ENCODE measurements at places on chromosomes 1 and 21.
A peak's percentile ranks its signal among the peaks of the same experiment; 100 is the strongest.

- no peak for DNase-seq
Observed at GRCh38 chr1:59359325-59359724, 62.4 kb downstream of the FGGY start.

- no peak for DNase-seq
Observed at GRCh38 chr1:216222288-216222687, 201.0 kb downstream of the USH2A start.

DNA sequence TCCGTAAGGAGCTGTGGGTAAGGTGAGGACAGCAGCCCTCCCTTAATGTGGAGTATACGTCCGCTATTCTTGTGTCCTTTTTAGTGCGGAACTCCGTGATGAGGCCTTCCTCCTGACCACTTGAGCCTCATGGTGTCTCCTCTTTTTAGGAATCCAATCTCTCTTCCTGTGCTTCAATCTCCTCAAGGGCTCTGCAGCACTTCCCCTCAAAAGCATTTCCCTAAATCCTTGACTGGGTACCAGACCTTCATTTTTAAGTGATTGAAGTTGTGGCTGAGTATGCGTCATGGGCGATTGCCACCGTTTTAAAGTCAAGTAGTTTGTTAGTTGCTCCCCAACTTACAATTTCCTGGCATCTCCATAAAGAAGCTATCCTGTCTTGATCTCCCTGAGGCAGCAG lies 62.8 kb downstream of the SAMSN1 start:
- DNase-seq: peak; percentile 19

- no peak for DNase-seq
Observed at GRCh38 chr1:197341626-197342025, 73.6 kb downstream of the CRB1 start.

DNA sequence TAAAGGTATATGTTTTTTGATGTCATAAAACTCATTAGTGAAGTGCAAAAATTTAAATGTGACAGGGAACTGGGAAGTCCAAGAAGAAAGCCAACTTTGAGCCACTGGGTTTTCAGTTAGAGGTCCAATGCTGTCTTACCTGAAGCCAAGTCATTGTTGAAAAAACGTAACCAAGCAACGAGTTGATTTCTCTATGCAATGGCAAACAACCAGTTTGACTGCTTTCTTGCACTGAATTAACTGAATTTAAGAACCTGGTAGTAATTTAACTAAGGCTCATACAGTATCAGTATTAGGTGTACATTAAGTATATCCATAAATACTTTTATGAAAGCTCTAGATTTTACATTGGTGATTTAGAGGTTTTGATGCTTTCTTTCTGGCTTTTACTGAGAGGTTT lies 20.2 kb upstream of the S1PR1 start:
- no peak for DNase-seq

DNA sequence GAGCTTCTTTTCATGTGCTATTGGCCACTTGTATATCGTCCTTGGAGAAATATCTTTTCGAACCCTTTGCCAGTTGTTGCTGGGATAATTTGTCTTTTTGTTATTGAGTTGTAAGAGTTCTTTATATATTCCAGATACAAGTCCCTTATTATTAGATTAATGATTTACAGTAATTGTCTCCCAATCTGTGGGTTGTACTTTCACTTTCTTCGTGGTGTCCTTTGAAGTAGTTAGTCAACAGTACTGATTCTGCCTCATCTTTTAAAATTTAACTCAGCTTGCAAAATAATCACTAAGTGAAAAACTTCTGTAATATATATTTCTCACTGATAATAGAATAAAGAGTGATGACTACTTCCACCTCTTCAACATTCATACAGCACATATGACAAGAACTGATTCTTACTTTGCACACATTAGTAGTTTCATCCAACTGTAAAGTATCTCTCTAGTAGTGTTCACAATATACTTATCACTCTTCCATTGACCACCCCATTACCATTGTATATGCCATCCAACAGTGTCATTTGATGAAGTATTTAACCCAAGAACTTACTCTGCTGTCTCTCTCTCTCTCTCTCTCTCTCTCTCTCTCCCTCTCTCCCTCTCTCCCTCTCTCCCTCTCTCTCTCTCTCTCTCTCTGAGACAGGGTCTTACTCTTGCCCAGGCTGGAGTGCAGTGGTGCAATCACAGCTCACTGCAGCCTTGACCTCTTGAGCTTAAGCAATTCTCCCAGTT lies 104.2 kb upstream of the DMRTA2 start:
- no peak for DNase-seq

DNA sequence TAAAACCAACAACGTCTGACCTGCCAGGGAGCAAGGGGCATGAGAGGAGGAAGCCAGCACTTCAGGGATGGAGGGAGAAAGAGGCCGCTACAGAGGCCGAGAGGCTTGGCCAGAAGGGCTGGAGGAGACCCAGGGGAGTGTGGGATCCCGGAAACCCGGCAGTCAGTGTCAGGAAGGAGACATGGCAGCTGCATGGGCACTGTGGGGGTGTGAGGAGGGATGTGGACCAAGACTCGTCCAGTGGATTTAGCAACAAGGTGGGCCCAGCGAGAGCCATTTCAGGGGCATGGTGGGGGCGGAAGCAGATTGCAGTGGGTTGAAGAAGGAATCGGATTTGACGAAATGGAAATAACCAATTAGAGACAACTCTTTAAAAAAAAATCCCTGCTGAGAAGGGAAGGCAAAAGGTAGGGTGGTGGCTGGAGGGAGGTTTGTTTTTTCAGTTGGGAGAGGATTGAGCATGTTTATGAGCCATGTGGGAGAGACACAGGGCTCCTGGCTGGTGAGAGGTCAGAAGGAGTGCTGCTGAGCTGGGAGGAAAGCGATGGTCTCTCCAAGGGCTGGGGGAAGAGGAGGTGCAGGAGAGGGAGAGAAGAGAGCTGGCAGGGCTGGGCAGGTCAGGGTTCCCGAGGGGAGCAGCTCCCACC lies 4.4 kb downstream of the B4GALT2 start:
- DNase-seq: no peak

DNA sequence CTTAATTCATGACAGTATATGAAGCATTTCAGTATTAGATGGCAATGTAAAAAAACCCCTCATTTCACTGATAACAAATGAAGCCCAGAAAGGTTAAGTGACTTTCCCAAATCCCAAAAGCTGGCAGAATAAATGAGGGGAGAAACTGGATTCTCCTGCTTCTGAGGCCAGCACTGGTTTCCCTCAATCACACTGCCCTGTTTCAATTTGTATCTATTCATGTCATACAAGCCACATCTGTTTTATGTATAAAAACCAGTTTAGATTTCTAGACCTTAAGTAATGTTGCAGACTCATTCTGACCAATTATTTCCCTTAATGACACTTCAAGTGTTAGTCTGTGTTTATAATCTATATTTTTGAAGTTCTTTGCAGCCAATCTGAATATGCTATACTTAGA lies 16.8 kb downstream of the PLPPR4 start:
- DNase-seq: no peak

DNA sequence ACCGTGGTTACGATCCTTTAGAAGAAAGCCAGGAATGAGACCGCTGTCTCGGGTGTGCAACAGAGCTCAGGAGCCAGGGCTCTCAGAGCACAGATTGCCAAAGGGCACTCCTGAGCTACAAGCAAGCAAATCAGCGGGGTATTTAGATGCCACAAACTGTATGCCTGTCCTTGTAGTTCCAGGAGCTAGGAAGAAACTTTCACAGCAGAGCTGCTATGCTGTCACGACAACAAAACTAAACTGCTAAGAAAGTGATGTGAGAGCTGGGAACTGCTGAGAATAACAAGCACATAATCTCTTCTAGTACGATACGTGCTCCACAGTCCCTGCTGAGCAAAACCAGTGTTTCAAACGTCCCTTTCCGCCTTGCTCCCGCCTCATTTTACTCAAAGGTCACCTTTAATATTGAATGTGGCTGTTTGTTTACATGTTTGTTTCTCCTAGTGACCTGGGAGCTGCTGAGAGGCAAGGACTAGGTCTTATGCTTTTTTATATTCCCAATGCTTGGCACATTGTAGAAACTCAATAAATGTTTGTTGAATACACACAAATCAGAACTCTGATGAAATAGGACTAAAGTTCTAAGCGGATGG lies 14.7 kb downstream of the GREM2 start:
- DNase-seq: no peak

DNA sequence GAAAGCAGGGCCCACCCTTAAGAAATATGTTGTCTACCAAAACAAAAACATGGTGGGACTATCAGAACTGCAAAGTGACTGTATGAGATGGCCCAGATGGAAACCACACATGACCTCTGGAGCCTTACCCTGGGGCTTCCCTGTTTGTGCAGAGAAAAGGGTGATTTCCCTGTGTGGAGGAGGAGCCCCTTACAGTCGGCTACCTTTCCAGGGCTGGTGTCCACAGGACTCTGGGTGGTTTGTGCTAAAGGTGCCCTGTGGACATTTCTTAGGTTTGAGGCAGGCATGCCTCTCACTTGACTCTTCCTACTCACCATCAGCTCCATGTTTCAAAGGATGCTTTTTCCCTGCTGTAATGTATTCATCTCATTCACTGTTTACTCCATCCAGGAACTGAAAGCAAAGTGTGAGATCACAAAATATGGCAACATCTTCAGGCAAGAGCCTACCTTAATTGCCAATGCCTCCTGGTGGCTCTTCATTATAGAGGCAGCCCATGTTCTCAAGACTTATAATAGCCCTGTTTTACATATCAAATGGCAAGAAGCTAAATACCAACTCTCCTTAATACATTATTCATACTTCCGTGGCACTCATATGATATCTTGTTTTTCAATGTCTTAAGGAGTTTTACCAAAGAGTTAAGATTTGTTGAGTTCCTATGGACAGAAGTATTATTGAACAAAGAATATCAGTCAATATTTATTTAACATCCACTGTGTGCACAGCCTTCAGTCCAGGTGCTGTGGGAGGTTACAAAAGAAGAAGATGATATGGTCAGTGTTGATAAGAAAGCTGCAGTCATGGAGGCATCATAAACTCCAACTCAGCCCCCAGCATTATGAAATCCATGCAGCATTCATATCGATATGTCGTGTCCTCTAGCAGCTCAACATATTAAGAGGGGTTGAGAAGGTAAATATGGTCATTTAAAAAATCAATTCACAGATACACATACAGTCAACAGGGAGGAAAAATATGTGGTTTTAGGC lies 15.5 kb upstream of the TFF3 start:
- DNase-seq: no peak

- peak; percentile 87 for DNase-seq
Observed at GRCh38 chr1:32400876-32401631, 6.8 kb upstream of the BSDC1 start.

- DNase-seq: no peak
Observed at GRCh38 chr1:75796376-75797272, at the start of gene MSH4. MSH4 (plus strand) TSS chr1:75796882; CDS start chr1:75796986, 104 bp downstream.

GRCh38 chr1:217929213-217929885 lies 298.2 kb downstream of the SPATA17 start:
- no peak for DNase-seq

GRCh38 chr21:33375101-33375644 lies 28.0 kb upstream of the IFNGR2 start:
- no peak for DNase-seq

GRCh38 chr1:17990401-17990800 lies 117.2 kb upstream of the IGSF21 start:
- DNase-seq: no peak

DNA sequence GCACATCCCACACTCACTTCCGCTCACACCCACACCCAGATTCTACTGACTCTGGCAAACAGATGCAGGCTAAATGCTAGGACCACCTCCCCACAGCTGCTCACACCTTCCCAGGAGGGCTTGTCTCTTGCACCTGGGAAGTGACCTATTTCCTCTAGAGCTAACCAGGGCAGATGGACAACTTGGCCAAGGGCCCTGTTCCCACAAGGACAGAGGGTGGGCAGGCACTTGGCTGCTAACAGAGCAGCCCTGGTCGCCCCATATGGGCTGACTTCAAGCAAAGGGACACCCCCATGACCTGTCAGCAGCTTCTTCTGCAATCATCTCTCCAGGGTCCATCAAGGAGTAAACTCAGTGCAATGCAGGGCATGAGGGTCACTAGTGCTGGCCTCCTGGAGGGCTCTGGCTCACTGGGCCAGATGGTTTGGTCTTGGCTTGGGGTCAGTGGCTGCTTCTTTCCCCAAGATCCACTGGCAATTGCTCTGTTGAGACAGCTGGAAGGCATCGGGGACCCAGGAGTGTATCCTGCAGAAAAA lies 641.5 kb downstream of the PLPP3 start:
- DNase-seq: no peak

DNA sequence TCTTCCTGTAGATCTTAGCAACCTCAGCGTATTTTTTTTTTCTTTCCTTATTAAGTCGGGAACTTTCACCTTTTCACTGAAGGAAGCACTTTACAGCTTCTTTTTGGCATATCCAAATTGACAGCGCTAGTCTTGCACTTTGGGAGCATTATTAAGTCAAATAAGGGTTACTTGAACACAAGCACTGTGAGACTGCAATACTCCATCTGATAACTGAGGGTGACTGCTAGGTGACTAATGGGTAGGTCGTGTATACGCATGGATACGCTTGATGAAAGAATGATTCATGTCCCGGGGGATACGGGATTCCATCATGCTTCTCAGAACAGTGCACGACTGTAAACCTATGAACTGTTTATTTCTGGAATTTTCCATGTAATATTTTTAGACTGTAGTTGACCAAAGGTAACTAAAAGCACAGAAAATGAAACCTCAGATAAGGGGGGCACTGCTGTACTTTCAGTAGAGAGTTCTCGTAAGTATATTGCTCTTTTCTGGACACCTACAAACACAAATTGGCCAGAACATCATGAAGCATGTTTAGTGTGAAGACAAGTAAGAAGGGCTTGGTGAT lies 364.7 kb downstream of the SMYD3 start:
- DNase-seq: no peak

- DNase-seq: no peak
Observed at GRCh38 chr1:39189592-39190041, 14.9 kb upstream of the MACF1 start.

DNA sequence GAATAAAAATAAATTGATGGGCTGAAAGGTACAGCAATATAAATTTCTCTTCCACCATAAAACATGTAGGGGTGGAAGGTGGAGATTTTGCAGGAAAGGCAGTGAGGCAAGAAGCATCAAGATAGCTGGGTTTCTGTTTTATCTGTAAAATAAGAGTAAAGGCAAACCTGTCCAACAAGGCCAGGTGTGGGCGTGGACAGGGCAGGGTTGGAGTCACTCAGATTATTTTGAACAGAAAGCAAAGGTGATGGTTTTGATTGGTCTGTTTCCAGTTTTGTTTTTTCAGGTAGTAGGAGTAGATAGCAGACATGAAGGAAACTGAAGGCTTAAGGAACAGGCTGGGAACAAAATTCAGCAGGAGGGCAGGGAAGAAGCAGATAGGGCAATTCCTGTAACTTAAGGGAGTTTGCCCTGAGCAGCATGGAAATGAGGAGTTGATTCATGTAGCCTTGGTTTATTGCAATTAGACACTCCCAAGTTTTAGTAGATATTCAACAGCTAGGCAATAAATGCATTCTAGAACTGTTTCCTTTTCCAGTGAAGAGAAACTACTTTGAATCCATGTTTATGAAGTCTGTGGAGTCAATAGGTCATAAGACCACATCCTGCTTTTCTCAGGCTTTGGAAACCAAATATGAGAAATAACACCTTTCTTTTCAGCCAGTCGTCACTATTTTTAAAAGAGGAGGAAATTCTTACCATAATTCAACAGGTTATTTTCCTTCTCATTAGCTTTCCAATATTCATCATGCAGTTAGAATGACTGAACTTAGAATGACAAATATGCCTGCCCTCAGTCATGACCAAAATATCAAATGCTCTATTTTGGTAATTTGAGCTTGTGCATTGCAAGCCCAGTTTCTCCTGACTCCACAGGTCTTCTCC lies 38.7 kb upstream of the CD55 start:
- no peak for DNase-seq

GRCh38 chr21:25405984-25406383 lies 201.3 kb downstream of the MRPL39 start:
- DNase-seq: peak; percentile 50

Data from suppressor macrophage treated with lipopolysaccharide for 1 hour (primary cell).